ENCODE measurements at places on chromosomes 11 and 22. TPM values are rescaled to one million over a fixed set of nuclear protein-coding genes. Genes with fewer than 3 reads are reported as not detected.

Gene SLC22A12
- not detected for total RNA-seq

Gene CLMP
- total RNA-seq, result 24.7 TPM

Gene DENND6B
- total RNA-seq, result 2.7 TPM

Gene OR51G2
- not detected for total RNA-seq

Gene PARVA
- total RNA-seq, result 29.2 TPM

Gene LRRC56
- 0.40 TPM for total RNA-seq

Gene DSCAML1
- total RNA-seq, result 0.63 TPM

Gene F2
- total RNA-seq, result 2.7 TPM

Gene TRIM48
- not detected for total RNA-seq

Gene HORMAD2
- not detected for total RNA-seq

Gene RCOR2
- 1.3 TPM for total RNA-seq

Gene CECR2
- total RNA-seq, result 0.06 TPM

Gene POU2AF1
- not detected for total RNA-seq

Gene NAV2
- 18.8 TPM for total RNA-seq

Gene KCNK4
- 0.07 TPM for total RNA-seq

Gene BSX
- not detected for total RNA-seq

Gene KCNE3
- total RNA-seq, result not detected

Gene PHETA2
- total RNA-seq, result not detected

Gene OR10S1
- not detected for total RNA-seq

Gene BDNF
- 9.3 TPM for total RNA-seq

Gene TCN1
- total RNA-seq, result 0.45 TPM

Gene C11orf42
- not detected for total RNA-seq

Gene OR9Q2
- not detected for total RNA-seq

Gene IL18BP
- total RNA-seq, result 5.8 TPM

Gene RBFOX2
- 32.3 TPM for total RNA-seq

Gene CSF2RB
- total RNA-seq, result not detected

Gene CSRP3
- total RNA-seq, result not detected

Gene MYO7A
- 1.2 TPM for total RNA-seq

Gene BAIAP2L2
- 4.3 TPM for total RNA-seq

Gene ASRGL1
- 14.9 TPM for total RNA-seq

Gene PACS1
- total RNA-seq, result 60.7 TPM

Gene ADM2
- total RNA-seq, result 0.51 TPM

Gene RASL10A
- 0.28 TPM for total RNA-seq

Gene ARHGAP8
- total RNA-seq, result 1.4 TPM

Gene ELFN2
- 9.0 TPM for total RNA-seq

Measured in A549 treated with DMSO at 1 μM for 4 hours (cell line).